Left renal cortex interstitium (tissue), 4 donors: ENCODE measurements at places on chromosomes 4 and X.

GRCh38 chrX:132227383-132228112 lies 8.3 kb upstream of the RAP2C start:
- no peak for DNase-seq

GRCh38 chr4:101145021-101145420 lies 202.3 kb downstream of the PPP3CA start:
- no peak for DNase-seq

DNA sequence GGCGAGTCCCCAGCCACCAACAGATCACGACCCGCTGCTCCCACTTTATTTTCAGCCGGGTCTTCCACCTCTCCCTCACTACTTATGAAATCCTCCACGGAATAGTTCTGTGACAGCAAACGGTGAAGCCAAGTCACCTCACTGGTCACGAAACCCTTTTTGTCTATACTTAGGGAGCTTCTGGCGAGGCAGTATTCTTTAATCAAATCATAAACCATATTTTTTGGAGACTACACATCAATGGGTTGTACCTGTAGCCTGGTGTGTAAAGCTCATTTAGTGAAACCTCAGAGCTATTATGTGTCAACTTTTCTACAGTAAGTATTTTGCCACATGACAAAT lies 809 bp upstream of the H2AZ1 start:
- no peak for DNase-seq

GRCh38 chrX:10165580-10166247 lies 8.9 kb downstream of the CLCN4 start:
- DNase-seq: no peak

GRCh38 chrX:155086202-155086840 lies 15.0 kb downstream of the BRCC3 start:
- no peak for DNase-seq

GRCh38 chr4:171714791-171715454 lies 98.3 kb upstream of the GALNTL6 start:
- no peak for DNase-seq

- no peak for DNase-seq
These were observed 2.9 kb downstream of the UGT8 start for GRCh38 chr4:114601304-114602052.

GRCh38 chr4:52081216-52081615 lies 30.1 kb downstream of the SPATA18 start:
- no peak for DNase-seq

DNA sequence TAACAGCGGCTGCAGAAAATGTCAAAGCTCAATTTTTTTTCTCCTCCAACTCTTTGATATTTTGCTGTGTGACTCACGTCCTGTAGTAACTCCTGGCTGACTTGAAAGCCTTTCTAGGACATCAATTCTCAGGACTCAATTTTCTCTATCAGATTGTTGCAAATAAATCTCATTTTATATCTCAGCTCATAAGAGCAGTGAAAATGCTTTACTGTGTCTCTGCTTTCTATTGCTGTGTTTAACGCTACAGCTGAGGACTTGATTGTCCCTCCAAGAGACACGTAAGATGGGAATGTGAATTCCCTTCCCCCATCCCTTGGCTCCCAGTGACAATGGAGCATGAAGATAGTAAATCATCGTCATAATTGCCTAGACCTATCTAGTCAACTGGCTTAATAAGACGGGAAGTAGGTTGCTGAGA lies 20.5 kb upstream of the CBR4 start:
- no peak for DNase-seq

DNA sequence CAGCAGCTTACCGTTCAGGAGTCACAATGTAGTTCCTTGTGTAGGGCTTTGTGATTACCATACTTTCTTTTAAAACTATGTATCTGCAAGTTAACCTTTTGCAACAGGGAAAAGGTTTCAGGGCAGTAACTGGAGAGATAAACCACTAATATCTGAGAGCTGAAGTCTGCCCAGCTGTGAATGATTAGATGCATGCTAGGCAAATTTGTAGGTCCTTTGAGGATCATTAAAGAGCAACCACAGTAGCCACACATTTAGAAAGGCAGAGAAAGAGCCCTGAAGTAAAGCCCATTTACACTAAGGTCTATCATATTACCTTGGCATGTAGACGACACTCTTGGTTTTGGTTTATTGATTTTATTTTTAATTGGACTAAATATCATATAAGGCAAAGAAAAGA lies 60.0 kb downstream of the ATP8A1 start:
- no peak for DNase-seq

GRCh38 chrX:12526306-12526705 lies 264.9 kb upstream of the PRPS2 start:
- DNase-seq: no peak

- no peak for DNase-seq
These were observed 95.7 kb upstream of the IQCM start for GRCh38 chr4:149911354-149911753.

DNA sequence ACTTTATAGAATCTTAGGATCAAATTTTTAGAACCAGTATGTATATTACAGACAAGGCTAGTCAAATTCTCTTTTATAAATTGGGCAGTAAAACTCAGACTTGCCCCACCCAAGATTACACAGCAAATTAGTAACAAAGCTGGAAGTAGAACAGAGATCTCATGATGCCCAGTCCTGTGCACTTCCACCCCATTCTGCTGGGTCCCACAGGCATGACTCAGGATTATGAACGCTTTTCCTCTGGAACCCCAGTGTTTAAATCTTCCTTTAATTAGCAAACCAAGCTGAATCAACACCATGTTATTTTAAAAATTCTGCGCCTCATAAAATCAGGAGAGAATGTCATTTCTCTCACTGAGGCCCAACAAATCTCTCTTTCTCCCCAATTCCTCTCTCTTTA lies 1.5 kb upstream of the IL13RA2 start:
- no peak for DNase-seq

DNA sequence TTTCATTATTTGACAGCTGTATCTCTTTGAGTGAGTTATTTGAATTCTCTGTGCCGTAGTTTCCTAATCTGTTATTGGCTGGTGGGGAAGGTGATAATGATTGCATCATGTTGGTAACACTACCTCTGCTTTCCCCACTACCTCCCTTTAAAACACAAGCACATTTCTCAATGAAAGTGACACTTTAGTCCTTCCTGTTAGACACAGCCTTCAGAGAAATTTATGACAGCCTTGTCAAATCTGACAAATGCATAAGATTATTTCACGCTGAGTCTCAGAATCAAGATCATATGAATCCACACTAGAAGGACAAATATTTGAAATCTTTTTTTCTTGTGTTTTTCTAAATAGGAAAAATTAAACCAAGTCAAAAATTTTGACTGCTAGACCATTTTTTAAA lies 896.1 kb downstream of the CENPC start:
- no peak for DNase-seq
